ENCODE measurements at places on chromosomes 7 and 10. TPM values are rescaled to one million over a fixed set of nuclear protein-coding genes. Genes with fewer than 3 reads are reported as not detected.

TM9SF3 gene
- total RNA-seq, result 175 TPM

MYH16 gene
- not detected for total RNA-seq

GRID1 gene
- total RNA-seq, result not detected

SLC18A3 gene
- not detected for total RNA-seq

PDE1C gene
- 43.1 TPM for total RNA-seq

DNA sequence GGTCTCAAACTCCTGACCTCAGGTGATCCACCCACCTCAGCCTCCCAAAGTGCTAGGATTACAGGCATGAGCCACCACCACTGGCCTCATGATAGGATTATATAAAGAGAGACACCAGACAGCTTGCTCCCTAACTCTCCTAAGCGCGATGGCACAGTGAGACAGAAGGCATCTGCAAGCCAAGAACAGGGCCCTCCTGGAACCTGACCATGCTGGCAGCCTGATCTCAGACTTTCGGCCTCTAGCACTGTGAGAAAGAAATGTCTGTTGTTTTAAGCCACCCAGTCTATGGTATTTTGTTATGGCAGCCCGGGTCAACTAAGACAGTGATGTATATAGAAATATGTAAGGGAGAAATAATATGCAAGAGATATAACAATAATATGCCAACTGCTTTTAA lies 51.2 kb downstream of the SRPK2 start:
- no peaks in the 10 kb centered on the region for H3K27me3 ChIP-seq
- no peak for DNase-seq
- H3K36me3 ChIP-seq, result no peaks in the 10 kb centered on the region
- H3K27ac ChIP-seq, result no peak overlapping the region
- H3K4me3 ChIP-seq, result no peak overlapping the region

GRCh38 chr7:129845972-129846327 lies 106.8 kb downstream of the UBE2H start:
- H3K36me3 ChIP-seq, result no peaks in the 10 kb centered on the region
- peak; percentile 91 for DNase-seq
- H3K4me3 ChIP-seq, result peak overlapping the region; percentile 30
- H3K27ac ChIP-seq, result peak overlapping the region; percentile 94

- H3K36me3 ChIP-seq, result no peaks in the 10 kb centered on the region
- no peaks in the 10 kb centered on the region for H3K4me1 ChIP-seq
- DNase-seq, result peak; percentile 19
- H3K27me3 ChIP-seq, result peaks cover 60% of the 10 kb centered on the region
- no peak overlapping the region for H3K27ac ChIP-seq
Observed at GRCh38 chr10:14466257-14466656, 135.5 kb upstream of the FRMD4A start.

GRCh38 chr7:55309040-55309991 lies 55.8 kb upstream of the LANCL2 start:
- no peak for DNase-seq
- H3K4me3 ChIP-seq, result no peak overlapping the region
- peaks cover 36% of the 10 kb centered on the region for H3K4me1 ChIP-seq

- peak overlapping the region; percentile 57 for H3K4me3 ChIP-seq
- H3K4me1 ChIP-seq, result peaks cover 16% of the 10 kb centered on the region
- no peak overlapping the region for H3K27ac ChIP-seq
- no peaks in the 10 kb centered on the region for H3K36me3 ChIP-seq
Observed at GRCh38 chr10:6128591-6129251, 39.9 kb downstream of the RBM17 start.

DNA sequence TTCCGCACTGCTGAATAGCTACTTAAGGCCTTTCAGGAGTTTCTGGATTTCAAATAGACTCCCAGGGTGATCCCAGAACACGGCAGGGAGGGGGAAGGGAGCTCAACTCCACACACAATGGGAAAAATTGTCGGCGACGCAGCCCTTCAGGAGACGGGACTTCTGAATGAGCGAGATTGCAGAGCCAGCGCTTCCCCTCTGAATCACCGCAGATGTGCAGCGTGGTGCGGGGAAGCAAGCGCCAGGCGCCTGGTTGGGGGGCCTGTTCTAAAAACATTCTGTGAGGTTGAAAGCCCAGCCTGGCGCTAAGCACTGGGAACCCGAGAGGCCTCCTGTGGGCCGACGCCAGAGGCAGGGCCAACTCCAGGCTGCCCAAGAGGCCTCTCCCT lies 163.3 kb downstream of the MAD1L1 start:
- H3K4me1 ChIP-seq, result no peaks in the 10 kb centered on the region
- H3K36me3 ChIP-seq, result no peaks in the 10 kb centered on the region
- no peak overlapping the region for H3K4me3 ChIP-seq
- H3K27ac ChIP-seq, result no peak overlapping the region

- no peak overlapping the region for H3K27ac ChIP-seq
- no peak overlapping the region for H3K4me3 ChIP-seq
- H3K27me3 ChIP-seq, result no peaks in the 10 kb centered on the region
- peaks cover 7% of the 10 kb centered on the region for H3K4me1 ChIP-seq
Observed at GRCh38 chr7:79182283-79182682, 271.2 kb downstream of the MAGI2 start.

- H3K27me3 ChIP-seq, result no peaks in the 10 kb centered on the region
- no peak for DNase-seq
- H3K27ac ChIP-seq, result no peak overlapping the region
- H3K4me1 ChIP-seq, result peaks cover 17% of the 10 kb centered on the region
- no peak overlapping the region for H3K4me3 ChIP-seq
Observed at GRCh38 chr10:123934846-123935245, 43.2 kb upstream of the CPXM2 start.

- H3K27me3 ChIP-seq, result no peaks in the 10 kb centered on the region
- no peak for DNase-seq
- no peaks in the 10 kb centered on the region for H3K36me3 ChIP-seq
- no peak overlapping the region for H3K4me3 ChIP-seq
Observed at GRCh38 chr7:90817151-90817550, 221.0 kb downstream of the CDK14 start.

GRCh38 chr10:6170638-6171037 lies 32.1 kb upstream of the PFKFB3 start:
- no peak overlapping the region for H3K27ac ChIP-seq
- H3K36me3 ChIP-seq, result no peaks in the 10 kb centered on the region
- no peak overlapping the region for H3K4me3 ChIP-seq

DNA sequence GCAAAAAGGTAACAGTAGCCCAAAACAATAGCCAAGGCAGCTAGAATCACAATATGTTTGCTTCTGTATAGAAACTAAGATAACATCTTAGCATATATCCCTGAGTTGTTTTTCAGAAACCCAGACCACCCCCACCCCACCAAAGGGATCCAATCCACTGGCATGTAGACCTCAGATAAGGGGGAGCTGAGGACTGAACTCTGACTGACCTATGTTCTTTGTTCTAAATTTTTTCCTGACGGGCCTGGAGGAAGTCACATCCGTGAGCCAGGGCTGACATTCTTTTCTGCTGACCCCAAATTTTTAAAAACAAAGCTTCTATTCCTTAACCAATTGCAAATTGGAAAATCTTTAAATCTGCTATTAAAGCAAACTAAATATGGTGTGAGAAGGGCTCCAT lies 493.9 kb upstream of the IGFBP3 start:
- H3K27ac ChIP-seq, result no peak overlapping the region
- H3K4me1 ChIP-seq, result no peaks in the 10 kb centered on the region
- H3K27me3 ChIP-seq, result no peaks in the 10 kb centered on the region

DNA sequence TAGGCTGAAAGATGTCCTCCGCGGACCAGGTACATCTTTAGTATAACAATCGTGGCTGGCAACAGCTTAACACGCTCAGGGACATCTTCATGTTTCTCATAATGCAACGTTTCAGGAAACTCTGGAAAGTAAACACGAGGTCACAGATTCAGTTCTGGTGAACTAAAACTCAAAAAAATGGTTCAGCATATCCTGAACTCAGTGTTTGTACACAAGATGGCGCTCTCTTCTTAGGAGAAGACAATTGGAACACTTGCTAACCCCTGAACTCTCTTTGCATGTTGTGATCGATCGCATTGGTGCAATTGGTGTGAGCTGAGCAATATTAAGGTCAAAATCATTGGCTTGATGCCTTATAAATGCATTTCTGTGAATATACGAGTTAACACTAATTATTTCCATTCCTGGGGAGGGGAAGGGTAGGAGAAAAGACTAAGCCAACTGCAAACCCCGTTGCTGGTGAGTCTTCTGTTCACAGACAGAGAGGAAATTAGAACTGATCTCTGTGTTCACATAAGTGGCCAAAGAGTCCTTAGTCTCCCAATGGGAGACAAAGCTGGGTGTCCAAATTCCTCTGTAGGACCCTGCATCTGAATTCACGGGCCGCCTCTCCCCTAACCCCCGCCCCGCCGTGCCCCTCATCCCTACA lies 52.6 kb upstream of the FAM180A start:
- H3K36me3 ChIP-seq, result no peaks in the 10 kb centered on the region
- no peaks in the 10 kb centered on the region for H3K27me3 ChIP-seq
- 0 out of 2 replicates have a peak overlapping the region, but pooled peaks have one; percentile 31 for H3K4me3 ChIP-seq
- DNase-seq, result peak; percentile 83
- H3K4me1 ChIP-seq, result peaks cover 3% of the 10 kb centered on the region

- H3K36me3 ChIP-seq, result no peaks in the 10 kb centered on the region
- no peaks in the 10 kb centered on the region for H3K27me3 ChIP-seq
- peak overlapping the region; percentile 91 for H3K27ac ChIP-seq
Observed at GRCh38 chr10:22317076-22317370, 835 bp downstream of the COMMD3 start.
